ENCODE measurements at places on chromosomes 3 and 15.

DNA sequence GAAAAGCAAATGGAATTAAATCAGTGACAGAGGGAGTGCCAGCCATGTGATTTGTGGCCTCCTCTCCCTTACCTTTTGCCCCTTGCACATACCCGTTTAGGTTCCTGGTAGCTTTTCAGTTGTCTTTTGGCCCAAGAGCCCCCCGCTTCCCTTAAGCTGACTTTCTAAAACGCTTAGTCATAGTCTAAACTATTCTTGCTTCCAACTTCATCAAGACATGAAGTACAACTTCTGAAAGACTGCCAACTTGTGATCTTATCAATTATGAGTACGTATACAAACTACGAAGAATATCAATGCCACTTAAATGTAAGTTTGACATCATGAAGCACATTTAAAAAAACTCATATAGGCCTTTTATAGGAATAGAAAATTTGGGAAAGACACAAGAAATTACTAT, 61.9 kb downstream of the EIF3J start:
- DNase-seq = no peak

- DNase-seq = no peak
Measured at GRCh38 chr3:4494895-4495264, 1.7 kb downstream of the ITPR1 start.

DNA sequence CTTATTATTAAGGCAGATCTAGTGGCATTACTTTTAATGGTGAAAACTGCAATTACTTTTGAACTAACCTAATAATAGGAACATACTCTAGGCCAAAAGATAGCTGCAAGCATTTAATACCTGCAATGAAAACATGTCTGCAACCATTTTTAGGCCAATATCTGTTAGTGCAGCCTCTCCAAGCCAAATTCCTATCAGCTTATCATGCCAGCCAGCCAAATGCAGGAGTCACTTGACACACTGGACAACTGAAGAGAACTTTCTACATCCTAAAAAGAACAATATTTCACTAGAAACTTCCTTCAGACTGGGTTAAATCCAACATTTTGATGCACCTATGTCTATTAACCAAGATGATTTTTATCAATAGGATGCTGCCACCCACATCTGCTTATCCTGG, 33.8 kb downstream of the CCDC54 start:
- DNase-seq = no peak

GRCh38 chr3:77931255-77932009, 891.5 kb downstream of the ROBO2 start:
- no peak for DNase-seq

DNA sequence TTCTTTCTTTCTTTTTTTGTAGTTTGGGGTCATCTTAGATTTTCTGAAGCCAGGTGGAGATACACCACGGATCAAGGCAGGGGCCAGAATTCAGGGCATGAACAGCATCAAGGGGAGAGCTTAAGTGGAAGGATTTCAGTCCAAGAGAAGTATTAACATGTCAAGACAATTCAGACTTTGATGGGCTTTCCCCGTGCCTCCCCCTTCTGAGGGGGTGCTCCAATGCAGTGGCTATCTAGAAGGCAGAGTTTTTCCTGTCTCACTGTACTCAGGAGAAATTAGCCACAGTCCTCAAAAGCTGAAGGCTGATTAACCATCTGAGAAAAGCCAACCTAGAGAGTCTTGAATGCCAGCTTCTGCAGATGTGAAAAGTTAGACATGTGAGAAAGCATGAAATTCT, 127.3 kb downstream of the TGFBR2 start:
- no peak for DNase-seq

- DNase-seq = no peak
Measured at GRCh38 chr3:182609575-182610156, 183.6 kb upstream of the ATP11B start.

- DNase-seq = no peak
Measured at GRCh38 chr3:79016587-79017376, 751.0 kb downstream of the ROBO1 start.

DNA sequence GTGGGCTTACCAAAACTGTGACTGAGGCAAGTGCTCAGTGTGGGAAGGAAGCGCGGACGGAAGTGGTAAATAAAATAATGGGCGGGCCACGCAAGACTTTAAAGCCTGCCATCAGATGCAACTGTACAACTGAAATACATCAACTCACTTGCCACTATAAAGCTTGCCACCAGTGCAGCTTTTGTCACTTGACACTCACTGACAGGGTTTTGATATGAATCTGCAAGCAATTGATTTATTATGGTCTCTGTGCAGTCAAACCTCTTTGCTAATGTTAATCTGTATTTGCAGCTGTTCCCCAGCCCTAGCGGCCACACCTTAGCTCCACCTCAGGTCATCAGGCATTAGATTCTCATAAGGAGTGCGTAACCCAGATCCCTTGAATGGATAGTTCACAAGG, 2.3 kb upstream of the GFM1 start:
- no peak for DNase-seq

DNA sequence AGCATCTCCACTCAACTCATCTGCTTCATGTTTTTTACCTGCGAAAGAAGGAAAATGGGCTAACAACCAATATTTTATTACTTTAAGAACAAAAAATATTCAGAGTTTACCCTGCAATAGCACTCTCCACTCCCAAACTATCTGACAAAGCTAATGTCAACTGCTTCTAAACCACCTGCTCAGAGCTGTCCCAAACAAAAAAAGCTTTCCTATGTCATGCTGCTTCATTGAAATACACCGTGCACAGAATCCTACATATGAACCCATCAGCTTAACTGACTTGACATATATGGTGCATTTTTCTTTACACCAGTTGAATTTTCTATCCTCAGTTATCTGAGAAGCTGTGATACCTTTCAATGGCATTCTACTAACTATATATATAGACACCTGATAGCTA, 16.5 kb downstream of the SLTM start:
- DNase-seq = no peak

DNA sequence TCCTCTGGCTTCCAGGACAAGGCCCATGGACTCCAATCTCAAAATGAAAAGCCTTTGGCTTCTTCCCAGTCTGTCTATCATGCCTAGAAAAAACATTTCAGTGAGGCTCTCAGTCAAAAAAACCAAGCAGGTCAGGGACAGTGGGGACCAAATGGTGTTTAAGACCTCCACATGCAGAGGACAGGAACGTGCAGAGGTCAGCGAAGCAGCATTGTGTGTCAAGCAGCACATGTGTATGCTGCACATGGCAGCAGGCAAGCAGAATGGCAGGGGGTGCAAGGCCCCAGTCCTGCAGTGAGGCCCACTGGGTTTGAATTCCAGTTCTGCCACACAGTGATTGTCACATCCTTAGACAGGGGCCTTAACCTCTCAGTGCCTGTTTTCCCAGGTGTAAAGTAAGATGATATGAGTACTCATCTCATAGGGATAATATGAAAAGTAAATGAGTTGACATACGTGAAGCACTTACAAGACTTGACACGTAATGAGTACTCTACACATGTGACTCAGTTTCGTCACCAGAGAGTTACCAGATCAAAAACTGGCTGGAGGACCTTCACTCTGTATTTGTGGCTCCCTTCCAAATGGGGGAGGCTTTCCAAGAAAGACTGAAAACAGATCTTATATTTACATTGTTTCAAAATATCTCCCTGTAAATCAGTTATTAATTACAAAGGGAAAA, 11.2 kb downstream of the STIMATE start:
- no peak for DNase-seq

GRCh38 chr15:66294157-66294931, 976 bp downstream of the DIS3L start:
- DNase-seq = no peak

DNA sequence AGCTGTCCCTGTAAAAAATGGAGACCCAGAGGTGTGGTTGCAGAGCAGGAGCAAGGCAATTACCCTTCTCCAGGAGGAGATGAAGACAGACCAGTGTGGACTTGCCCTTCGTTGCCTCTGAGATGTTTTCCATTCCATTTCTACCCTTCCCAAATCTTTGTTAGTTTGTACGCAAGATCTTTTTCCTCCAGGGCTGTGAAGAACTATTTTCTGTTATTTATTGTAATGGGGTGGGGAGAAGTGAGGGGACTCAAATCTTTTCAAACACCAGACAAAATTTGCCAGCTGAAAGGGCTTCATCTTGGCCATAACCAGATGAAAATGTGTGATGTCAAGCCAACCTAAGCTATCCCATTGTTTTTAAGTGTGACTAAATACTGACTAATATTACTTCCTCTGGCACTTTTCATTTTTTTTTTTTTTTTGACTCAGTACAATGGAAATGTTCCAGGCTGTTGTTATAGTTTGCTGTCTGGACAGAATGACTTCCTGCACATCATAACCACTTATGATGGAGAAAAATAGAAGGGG, 271.3 kb upstream of the TPRG1 start:
- DNase-seq = no peak

GRCh38 chr15:81337713-81338157, 13.8 kb upstream of the STARD5 start:
- no peak for DNase-seq

GRCh38 chr3:11155341-11156025, 1.2 kb downstream of the HRH1 start:
- peak; percentile 46 for DNase-seq

GRCh38 chr15:31271711-31272557, 54.7 kb upstream of the KLF13 start:
- no peak for DNase-seq

DNA sequence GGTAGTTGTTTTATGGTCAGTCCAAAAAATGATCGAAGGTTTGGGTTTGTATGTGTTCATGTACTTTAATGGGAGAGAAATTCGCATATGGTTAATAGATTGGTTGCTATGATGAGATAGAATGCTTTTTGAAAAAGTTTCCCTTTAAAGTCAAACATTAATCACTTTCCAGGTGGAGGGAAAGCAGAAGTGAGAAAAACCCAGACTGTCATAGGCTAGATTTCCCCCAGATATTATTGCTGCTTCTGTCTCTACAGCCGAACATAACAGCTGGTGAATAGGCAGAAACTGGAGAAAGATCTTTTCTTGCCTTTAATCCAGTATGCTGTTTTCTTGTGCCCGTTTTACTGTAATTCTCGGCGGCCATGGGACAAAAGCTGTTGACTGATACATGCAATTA, 287.6 kb downstream of the SOX2 start:
- DNase-seq = no peak

- no peak for DNase-seq
Measured at GRCh38 chr15:57320631-57321220, 55.6 kb upstream of the CGNL1 start.

DNA sequence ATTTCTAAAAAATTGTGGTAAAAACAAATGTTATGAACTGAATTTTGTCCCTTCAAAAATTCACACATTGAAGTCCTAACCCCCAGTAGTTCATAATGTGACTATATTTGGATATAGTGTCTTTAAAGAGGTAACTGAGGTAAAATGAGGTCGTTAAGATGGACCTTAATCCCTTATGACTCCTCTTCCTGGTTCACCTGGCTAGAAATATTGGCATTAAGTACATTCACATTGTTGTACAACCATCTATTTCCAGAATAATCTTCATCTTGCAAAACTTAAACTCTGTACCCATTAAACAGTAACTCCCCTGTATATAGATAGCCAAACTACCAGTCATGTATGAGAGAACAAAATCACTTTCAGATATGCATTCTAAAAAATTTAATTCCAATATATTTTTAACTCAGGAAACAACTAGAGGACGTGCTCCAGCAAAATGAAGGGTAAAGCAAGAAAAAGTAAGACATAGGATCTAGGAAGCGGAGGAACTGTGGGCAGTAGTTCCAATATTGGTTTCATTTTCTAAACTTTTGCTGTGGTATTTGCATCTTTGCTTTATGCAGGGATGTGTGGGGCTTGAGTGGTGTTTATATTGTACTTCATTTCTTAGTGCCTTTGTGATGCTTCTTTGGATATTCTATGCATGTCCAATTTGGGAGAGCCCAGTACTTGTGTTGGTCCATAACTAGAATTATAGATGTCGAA, 36.7 kb upstream of the IL20RB start:
- no peak for DNase-seq

DNA sequence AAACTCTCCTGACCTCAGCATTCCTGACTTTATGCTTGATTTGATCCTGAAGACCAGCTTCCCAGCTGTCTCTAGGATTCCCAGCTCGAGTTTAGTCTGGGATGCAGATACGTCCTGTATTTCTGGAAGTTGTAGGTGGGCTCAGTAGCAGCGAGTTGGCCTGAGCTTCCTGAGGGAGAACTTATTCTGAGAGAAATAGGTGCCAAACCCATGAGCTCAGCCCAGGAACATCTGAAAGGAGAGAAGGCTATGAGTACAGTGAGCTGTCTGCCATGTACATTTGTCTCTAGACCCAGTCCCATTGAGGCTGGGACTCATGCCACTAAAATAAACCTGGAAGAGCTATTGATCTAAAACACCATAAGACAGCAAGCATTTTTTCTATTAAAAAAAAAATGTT, 36.6 kb upstream of the SLC9A9 start:
- no peak for DNase-seq

- DNase-seq = no peak
Measured at GRCh38 chr3:138429665-138430064, 4.8 kb upstream of the ESYT3 start.

- DNase-seq = no peak
Measured at GRCh38 chr15:57527382-57528091, 64.2 kb upstream of the MYZAP start.

GRCh38 chr3:196207833-196208607, 3.2 kb downstream of the ZDHHC19 start:
- DNase-seq = no peak

- DNase-seq = no peak
Measured at GRCh38 chr3:122754929-122755328, 38.7 kb downstream of the HSPBAP1 start.
